ENCODE measurements at places on chromosomes 1 and 21.

DNA sequence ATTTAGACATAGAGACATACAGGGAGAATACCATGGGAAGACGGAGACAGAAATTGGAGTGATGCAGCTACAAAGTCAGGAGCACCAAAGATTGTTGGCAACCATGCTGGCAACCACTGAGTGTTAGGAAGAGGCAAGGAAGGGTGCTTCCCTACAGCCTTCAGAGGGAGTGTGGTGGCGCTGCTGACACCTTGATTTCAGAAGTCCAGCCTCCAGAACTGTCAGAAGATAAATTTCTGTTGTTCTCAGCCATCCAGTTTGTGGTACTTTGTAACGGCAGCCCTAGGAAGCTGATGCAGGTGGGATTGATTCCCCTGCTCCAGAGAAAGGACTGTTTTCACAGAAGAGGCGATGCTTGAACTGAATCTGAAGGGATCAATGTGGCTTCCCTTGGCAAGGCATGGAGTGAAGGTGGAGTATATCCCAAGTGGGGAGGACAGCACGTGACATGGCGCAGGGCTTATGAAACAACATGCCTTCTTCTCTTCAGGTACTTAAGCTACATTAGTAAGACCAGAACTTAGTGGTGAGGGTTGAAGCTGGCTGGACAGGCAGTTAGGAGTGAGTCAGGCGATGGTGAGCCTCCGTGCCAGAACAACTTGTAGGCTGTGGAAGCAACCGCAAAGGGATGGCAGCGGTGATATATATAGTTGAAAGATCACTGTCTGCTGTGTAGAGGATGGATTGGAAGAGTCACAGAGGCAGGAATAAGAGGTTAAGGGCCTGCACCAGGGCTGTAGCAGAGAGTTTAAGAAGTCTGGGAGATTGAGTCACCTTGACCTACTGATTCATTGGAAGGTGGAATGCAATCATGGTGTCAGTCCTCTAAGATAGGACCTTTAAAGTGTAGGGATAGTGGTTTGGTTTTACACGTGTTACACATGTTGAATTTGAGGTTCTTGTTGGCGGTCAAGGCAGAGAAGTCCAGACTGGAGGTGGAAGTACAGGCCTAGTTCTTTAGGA, 2.1 kb downstream of the LEPR start:
- no peak for DNase-seq

DNA sequence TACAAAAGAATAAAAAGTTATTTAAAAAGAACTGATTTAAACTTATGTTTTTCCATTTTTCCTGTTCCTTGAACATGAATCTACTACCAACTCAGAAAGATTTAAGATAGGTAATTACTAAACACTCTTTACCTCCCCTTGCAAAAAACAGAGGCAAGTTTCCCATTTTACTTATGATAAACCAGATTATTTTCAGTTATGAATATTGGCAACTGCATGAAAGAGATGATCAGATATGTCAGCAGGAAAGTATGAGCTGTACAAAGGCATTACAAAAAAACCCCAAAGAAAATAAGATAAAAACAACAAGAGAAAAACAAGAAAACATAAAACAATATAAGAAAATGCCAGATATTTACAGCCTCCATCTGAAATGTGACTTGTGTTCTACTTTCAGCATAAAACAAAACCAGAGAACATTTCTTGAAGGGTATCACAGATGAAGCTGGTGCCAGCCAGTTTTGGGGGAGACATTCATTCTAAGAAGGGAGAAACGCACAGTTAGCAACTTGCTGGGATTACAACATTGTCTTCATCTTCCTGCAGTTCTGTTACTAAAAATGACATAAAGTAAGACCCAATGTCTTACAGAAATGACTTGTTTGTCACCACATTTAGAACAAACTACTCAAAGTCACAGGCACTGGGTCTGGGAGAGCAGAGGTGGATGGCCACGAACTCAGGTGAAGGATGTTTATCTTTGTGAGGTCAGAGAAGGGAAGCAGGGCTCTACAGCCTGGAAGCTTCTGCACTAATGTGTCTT, 19.1 kb downstream of the ZC3H12A start:
- no peak for DNase-seq

GRCh38 chr1:104791030-104791429, 1041.3 kb downstream of the AMY1C start:
- DNase-seq, result no peak

- no peak for DNase-seq
Measured at GRCh38 chr1:244002721-244003120, 48.4 kb upstream of the ZBTB18 start.

- DNase-seq, result no peak
Measured at GRCh38 chr1:205565799-205566198, 61.3 kb downstream of the CDK18 start.

DNA sequence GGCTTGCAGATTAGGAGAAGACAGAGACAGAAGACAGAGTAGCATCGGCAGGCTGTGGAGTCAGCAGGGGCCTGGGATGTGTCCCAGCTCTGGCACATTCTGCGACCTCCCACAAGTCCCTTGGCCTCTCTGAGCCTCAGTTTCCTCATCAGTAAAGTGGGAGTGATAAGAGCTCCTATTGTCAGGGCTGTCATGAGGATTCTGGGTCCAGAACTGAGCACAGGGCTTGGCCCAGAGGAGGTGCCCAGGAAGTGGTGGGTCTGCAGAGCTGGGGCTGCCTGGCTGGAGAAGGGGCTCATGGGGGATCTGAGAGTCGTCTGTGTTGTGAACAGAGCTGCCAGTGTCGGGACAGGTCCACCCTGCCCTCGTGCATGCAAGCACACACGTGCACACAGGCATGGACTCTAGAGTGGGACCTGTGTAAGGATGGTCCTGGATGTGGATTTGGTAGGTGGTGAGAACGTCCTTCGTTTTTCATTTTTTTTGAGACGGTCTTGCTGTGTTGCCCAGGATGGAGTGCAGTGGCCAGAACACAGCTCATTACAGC, 262.9 kb downstream of the PTPRU start:
- no peak for DNase-seq

DNA sequence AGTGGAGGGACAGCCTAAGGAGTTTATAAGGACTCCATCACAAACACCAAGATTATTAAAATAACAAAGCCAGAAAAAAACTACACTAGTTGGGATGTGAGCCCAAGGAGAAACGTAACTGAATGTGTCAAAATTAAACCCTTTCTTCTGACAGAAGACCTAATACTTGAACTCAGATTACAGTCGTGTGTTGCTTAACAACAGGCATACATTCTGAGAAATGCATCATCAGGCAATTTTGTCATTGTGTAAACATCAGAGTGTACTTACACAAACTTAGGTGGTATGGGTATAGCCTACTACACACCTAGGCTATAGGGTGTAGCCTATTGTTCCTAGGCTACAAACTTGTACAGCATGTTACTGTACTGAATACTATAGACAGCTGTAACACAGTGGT, 23.4 kb downstream of the DSTYK start:
- DNase-seq, result no peak

- DNase-seq, result no peak
Measured at GRCh38 chr1:119674835-119675289, 26.8 kb upstream of the ZNF697 start.

DNA sequence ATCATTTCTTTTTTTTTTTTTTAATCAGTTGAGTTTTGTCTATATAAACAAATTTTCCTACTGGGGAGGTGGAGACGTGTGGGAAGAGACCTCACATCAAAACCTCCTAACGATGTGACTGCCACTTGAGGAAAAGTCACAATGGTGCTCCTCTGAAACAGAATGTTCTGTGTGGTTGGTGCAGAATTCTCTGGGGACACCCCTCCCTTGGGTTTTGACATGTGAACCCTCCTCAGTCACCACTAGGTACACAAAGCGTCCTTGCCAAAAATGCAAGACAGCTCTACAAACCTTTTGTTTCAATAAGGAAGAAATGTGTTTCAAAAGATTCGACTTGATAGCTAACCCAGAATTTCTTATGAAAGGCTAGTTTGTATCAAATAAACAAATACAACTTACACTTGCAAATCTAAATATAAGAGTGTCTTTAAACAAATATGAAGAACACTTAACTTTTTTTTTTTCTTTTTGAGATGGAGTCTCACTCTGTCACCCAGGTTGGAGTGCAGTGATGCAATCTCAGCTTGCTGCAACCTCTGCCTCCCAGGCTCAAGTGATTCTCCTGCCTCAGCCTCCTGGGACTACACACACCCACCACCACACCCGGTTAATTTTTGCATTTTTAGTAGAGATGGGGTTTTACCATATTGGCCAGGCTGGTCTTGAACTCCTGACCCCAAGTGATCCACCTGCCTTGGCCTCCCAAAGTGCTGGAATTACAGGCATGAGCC, 9.3 kb downstream of the SLC25A24 start:
- no peak for DNase-seq

All from COR-L47 (cell line).